Astrocyte of the hippocampus (primary cell): ENCODE measurements at places on chromosomes 13 and 19.

- no peak for DNase-seq
Measured at GRCh38 chr19:15266683-15267082, 34.4 kb upstream of the EPHX3 start.

DNA sequence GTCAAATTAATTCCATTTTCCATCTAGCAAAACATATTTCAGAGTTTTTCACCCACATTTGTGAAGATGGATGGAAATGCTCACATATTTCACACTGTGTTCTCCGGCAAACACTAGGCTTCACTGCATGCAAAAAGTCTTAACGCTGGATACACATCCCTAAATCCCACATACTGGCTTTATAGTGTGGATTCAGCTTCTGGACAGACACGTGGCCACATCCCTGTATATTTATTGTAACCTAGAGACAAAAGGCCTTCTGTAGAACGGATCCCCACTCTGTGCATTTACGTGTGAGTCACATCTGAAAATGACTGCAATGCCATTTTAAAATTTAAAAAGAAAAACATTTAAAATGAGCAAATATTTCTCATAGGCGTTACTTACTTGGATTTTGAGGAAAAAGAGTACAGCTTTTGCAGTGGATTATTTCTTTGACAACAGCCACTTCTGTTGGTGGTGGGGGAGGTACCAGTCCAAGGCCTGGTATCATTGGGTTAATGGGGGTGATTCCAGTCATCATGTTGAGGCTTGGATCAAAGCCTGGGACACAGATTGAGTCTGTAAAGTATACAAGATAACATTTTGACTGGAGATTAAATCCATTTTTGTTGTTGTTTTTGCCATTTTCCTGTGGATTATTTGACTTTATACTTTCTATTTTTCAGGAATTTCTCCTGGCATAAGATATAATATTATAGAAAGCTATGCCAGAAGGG lies 337.7 kb downstream of the DNAJC15 start:
- no peak for DNase-seq

DNA sequence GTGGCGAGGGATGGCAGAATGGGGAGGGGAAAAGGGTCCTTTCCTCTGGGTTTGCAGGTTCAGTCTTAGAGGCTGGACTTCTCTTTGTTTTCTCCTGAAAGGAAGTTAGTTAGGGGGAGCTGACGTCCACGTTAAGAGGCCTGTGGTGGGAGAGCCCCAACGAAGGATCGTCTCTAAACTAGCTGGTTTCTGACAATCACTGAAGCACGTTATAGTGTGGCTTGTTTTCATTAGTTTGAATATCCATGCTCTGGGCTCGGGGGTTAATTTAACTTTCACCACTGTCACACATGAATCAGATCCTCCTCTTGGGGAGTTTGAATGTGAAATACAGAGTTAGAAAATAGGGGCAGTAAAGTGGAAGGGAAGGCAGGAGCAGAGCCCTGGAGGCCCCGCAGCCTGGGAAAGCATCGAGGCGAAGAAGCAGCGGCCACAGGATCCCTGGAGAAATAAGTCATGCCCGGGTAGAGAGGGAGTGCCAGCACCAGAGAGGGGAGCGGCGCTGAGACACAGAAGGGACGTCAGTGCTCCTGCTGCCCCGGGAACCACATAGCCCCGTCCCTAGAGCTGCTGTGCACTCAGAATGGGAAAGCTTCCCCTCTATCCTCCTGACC lies 31.1 kb upstream of the AMER2 start:
- peak; percentile 25 for DNase-seq

GRCh38 chr13:52845766-52846566 lies 2.5 kb downstream of the PCDH8 start:
- peak; percentile 68 for DNase-seq

GRCh38 chr13:21060338-21061028 lies 903 bp downstream of the LATS2 start:
- peak; percentile 74 for DNase-seq

GRCh38 chr13:51950722-51951121 lies 60.5 kb downstream of the ATP7B start:
- DNase-seq: no peak

- peak; percentile 49 for DNase-seq
Measured at GRCh38 chr19:49422407-49423070, 702 bp downstream of the PTH2 start.
